ENCODE measurements at places on chromosomes 4 and X.
A peak's percentile ranks its signal among the peaks of the same experiment; 100 is the strongest.

- no peak for DNase-seq
Measured at GRCh38 chr4:14267373-14268060, 640.0 kb upstream of the BOD1L1 start.

DNA sequence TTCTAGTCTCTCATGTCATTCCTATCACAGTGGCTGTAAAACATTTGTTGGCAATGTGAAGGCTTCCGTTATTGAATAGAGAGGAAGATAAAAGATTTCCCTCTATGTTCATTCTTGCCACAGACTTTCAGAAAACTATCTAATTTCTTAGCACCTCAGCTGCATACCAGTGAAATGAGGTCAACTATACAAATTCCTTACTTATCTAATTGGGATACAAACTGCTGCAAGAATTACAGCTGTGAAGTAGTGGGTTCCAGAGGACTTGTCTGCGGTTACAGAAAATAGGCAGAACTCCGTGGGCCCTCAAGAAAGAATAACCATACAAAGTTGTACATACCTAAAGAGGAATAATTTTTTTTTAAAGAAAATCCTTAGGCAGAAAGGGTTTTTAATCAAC lies 175.8 kb downstream of the PPP1R2C start:
- no peak for DNase-seq

DNA sequence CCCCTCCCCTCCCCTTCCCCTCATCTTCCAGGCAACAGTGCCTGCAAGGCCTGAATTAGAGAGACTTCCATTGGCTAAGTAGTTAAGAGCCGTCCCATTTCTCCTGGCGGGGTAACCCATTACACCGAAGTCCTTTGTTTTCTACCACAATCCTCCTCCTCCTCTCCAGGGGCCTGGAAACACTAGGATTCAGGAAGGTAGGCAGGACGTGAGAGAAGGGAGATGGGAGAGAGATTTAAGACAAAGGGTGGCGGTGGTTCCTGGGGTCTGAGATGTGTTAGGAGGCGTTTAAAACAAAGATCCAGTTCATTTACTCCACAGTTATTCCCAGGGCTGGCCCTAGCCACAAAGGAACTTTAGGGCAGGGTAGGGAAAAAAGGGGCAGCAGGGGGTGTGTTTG lies 28.0 kb downstream of the NYX start:
- no peak for DNase-seq

GRCh38 chrX:77398330-77398954 lies 48.7 kb upstream of the FGF16 start:
- no peak for DNase-seq

GRCh38 chr4:165359506-165359905 lies 19.3 kb upstream of the CPE start:
- DNase-seq: no peak

DNA sequence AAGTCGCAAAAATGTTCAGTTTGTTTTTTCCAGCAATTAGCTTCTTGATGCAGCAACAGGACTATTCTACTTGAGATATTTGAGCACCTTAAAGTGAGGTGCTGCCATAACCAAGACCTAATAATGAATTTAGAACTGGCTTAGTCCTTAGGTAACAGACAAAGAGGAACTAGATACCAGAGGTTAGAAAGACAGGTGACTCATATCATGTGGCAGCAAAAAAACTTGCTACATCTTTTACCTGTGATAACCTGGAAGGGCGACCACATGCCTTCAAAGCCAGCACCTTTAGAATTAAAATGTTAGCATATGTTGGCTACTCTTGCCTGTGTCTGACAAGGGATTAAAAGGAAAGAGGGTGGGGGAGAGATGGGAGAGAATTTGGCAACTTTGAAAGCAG lies 90.4 kb downstream of the ARHGAP6 start:
- no peak for DNase-seq

DNA sequence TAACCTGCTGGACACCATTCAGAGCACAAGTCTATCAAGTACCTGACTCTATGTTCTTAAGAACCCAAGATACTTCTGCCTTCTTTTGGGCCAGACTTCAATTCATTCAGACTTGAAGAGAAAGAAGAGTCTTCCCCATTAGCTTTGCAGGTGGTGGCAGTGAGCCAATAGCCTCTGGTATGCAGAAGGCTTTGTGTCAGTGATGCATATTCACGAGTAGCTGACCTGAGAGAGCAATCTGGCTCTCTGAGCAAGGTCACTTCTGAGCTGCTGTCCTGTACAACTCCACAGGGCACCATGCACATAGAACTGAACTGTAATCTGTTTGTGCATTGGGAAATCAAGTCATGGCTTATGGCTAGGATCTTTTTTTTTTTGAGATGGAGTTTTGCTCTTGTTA lies 39.9 kb upstream of the SPINK2 start:
- peak; percentile 8 for DNase-seq

DNA sequence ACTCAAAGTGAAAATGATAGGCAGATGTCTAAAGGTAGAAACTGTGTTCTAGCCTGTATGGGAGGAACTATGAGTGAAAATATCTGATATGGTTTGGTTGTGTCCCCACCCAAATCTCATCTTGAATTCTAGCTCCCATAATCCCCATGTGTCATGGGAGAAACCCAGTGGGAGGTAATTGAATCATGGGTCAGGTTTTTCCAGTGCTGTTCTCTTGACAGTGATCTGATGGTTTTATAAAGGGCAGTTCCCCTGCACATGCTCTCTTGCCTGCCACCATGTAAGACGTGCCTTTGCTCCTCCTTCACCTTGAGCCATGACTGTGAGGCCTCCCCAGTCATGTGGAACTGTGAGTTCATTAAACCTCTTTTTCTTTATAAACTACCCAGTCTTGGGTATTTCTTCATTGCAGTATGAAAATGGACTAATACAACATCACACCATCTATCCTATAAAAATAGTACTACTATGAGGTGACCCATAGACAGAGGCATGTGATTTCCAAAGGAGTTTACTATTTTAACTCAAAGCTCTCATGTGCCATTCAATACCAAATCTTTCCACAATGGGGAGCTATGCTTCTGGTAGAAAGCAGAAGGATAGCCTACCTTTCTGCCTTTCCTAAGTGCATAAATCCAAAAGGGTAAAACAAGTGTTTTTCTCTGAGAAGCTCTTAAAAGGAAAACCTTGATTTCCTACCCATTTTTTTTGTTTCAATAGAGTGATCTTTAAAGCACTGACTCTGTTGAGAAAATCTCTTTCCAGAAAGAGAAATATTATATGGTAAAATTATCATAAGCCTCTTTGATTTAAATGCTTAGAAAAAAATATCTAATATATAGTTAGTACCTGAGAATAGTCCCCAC lies 38.8 kb downstream of the SEC31A start:
- DNase-seq: peak; percentile 49

DNA sequence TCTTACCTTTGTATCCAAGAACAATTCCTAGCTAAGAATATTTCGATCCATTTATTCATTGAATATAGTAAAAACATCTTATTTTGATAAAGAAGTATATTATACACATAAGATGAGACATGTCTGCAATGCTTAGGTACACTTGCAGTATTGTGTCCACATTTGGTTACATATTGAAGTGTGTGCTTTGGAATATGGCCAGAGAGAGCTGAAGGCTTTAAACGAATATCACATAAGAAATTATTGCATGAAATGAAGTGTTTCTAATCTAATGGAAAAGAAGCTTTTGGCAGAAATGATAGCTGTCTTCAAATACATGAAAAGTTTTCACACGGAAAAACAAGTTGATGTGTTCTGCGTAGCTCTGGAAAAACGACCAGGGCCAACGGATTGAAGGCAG lies 516.1 kb upstream of the ZFP42 start:
- DNase-seq: peak; percentile 4
